Posterior vena cava (tissue), 2 donors: ENCODE measurements at places on chromosomes 13 and 19. TPM values are rescaled to one million over a fixed set of nuclear protein-coding genes. Genes with fewer than 3 reads are reported as not detected.
A peak's percentile ranks its signal among the peaks of the same experiment; 100 is the strongest.

DNA sequence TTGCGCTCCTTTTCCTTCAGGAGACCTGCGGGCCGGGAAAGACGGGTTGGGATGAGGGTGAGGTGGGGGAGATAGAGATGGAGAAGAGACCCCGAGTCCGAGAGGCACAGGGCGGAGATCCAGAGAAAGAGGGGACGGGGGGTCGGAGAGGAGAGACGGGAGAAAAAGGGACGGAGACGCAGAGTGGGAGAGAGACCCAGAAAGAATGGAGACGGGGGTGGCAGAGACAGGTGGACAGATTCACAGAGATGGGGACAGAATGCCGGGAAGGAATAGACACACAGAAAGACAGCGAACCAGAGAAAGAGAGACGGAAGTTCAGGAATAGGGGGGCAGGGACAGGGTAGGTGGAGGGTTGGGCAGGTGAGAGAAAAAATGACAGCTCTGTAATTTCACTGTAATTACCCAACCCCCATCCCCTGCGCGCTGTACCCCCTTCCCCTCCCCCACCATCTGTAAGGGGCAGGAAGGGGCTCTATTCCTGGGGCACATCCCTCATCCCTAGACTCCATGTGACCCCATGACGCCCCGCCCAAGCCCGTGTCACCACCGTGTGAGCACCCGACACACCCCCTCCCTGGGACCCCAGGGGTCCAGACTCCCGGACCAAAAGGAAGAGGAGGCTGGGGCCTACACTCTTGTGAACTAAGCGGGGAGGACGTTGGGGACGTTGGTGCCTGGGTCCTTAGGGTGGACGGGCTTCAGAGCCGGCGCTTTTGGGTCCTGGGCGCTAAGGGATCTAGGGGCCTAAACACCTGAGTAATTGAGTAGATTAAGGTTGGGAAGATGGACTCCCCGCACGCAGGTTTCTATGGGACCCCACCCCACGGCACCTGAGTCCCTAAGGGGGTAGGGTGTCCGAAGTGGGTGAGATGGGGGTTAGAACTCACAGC, 967 bp downstream of the DBP start:
- DNase-seq, result peak; percentile 85

DNA sequence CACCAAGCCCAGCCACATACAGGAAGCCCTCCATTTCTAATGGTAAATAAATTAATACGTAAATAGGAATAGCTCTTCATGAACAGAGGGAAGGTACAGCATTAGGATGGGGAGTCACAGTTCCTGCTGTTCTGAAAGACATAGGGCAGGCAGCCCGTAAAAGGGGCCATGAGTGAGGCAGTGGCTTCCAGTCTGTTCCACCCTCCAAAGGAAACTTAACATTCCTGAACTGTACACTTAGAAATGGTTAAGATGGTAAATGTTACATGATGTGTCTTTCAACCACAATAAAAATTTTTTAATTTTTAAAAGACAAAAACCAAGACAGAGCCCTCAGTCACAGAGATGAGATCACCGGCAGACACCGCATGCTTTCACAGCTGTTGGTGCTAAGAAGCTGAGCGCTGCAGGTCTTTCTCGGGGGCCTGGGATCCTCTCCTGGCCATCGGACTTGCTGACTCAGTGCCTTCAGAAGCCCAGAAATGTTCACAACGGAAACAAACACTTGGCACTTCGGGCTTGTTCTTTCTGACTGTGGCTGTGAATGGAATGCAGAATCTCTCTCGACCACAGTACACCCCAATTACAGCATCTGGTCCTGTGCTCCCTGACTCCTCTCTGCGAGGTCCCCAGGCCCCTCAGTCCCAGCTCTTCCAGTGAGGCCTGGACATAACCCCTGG, 36.4 kb downstream of the EPS15L1 start:
- DNase-seq, result no peak

DNA sequence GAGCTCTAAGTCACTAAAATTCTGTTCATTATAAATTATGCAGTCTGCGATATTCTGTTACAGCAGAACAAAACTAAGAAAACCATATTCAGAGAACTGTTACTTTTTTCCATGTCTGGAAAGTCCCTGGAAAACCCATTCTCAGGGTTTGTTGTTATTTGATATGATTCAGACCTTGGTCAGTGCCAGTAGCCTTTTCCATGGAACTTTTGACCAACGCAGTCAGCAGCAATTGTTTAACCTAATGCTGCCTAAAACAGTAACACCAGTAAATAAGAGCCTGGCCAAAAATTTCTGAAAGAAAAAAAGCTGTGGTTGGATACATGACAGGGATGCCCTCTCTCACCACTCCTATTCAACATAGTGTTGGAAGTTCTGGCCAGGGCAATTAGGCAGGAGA, 402.7 kb downstream of the TBC1D4 start:
- no peak for DNase-seq

- no peak for DNase-seq
Observed at GRCh38 chr13:102508411-102508810, 88.4 kb upstream of the TPP2 start.

GRCh38 chr13:96053003-96053703, at the start of gene UGGT2:
Gene UGGT2 (minus strand): TSS chr13:96053401. CDS start chr13:96053312, 89 bp downstream.
- DNase-seq, result peak; percentile 99

- no peak for DNase-seq
Observed at GRCh38 chr13:99989276-99990125, 7.9 kb downstream of the ZIC2 start.

DNA sequence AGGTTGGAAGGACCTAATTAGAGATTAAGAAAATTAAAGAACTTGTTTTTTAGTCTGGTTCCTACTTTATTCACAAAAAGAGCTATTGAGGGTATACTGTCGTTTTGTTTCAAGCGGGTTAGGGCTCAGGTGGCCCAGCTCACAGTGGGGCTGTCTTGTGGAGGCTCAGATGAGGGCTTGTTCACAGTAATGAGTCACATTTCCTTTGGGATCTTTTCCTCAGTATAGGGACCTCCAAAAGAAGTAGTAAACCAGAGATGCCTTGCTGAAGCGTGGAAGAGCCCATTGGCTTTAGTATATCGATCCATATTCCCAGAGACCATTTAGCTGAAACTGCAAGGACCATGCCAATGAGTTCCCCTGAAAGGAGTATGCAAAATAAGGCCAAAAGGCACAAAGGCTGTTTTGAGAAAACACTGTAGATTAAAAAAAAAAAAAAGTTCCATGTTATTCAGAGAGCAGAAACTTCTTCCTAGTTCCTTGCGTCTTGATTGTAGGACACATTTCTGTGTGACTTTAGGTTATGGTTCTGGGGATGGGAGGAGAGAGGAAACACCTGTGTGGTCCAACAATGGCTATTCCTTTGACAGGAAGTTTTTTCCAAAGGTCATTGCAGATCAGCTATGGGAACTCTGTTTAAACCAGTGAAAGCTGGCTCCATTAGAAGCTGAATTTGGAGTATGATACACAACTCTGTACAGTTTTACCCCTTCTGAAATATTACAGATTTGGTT, 32.8 kb upstream of the GPI start:
- no peak for DNase-seq

DNA sequence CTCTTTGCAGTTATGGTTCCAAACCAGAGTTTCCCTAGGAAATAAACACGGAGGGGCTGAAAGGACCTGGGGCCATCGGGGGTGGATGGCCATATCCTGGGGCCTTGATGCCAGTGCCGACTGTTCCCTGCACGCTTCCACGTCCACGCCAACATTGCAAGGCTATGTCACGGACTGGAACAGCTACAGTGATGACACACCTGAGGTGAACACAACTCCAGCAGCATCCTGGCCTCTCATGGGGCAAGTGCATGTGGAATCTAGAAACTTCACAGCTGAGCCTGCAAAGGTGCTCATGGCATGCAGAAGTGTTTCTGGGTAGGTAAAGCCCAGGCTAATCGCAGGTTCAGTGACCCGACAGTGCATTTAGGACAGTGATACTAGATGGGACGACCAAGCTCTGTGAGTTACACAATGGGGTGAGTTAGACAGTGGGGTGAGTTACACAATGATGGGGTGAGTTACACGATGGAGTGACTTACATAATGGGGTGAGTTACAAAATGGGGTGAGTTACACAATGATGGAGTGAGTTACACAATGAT, 52.0 kb upstream of the GAS6 start:
- peak; percentile 32 for DNase-seq

- DNase-seq, result peak; percentile 80
Observed at GRCh38 chr19:35738021-35738886, 4.0 kb downstream of the IGFLR1 start.

DNA sequence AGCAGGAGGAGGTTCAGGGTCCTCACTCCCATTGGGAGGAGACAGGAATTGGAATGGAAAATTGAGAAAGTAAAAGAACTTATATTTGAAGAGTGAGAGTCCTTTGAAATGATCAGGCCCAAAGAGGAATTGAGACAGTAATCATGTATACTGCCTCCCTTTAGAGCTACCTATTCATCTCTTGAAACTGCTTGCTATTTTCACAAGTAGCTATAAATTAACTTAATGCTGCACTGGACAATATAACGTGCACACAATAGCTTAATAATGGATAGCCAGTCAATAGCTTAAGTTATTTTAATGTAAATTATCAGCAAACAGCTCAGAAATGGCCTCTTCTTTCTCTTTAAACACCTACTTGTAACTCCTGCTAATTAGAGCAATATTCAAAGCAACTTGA, 46.6 kb upstream of the MYCBP2 start:
- no peak for DNase-seq

DNA sequence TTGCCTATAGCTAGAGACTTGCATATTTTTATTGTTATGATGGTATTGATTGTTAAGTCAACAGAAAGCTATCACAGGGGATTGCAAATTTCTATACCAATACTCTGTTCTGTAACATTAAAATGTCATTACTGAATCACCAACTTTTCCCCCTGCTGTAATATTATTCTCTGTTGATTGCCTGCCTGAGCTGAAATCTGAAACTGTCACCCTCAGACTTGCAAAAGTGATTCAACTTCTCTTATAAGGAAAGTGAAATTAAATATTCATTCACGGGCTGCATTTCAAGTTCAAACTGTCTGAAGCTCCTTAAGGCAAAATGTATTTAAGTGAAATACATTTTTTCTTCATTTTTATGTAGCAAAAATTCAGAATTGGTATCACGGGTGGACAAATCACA, 723.2 kb downstream of the PCDH9 start:
- no peak for DNase-seq

- DNase-seq, result no peak
Observed at GRCh38 chr13:98875146-98875729, 102.6 kb downstream of the DOCK9 start.

GRCh38 chr13:26480246-26480855, 77.1 kb upstream of the WASF3 start:
- DNase-seq, result peak; percentile 29

DNA sequence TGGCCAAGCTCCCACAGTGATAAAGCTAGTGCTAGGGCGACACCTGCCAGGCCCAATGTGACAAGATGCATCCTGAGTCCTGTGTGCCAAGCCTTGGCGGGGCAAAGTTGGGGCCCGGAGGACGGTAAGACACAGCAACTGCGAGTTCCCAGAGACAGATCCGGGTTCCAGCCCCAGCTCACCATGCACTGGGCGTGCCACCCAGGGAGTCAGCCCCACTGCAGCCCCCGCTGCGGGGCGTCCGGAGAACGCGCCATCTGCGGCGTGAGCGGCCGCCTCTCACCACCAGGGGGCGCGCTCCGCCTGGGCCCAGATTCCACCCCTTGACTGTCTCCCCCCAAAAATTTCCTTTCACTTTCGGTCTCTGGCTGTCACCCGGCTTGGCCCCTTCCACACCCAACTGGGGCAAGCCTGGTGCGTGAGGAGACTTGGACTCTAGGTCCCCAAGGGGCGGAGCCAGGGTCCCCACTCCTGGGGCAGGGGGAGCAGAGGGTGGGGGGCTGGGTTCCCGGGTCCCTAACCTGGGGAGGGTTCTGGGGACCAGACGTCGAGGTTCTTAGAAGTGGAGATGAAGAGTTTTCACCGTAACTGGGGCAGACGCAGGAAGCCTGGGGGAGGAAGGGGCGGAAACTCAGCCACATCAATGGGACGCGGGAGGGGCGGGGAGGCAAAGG, at the start of gene FLT3LG:
Gene FLT3LG (plus strand): TSS at position 348 of the 674 bp plus-strand sequence. CDS start 425 bp downstream, outside the sequence.
- peak; percentile 93 for DNase-seq

DNA sequence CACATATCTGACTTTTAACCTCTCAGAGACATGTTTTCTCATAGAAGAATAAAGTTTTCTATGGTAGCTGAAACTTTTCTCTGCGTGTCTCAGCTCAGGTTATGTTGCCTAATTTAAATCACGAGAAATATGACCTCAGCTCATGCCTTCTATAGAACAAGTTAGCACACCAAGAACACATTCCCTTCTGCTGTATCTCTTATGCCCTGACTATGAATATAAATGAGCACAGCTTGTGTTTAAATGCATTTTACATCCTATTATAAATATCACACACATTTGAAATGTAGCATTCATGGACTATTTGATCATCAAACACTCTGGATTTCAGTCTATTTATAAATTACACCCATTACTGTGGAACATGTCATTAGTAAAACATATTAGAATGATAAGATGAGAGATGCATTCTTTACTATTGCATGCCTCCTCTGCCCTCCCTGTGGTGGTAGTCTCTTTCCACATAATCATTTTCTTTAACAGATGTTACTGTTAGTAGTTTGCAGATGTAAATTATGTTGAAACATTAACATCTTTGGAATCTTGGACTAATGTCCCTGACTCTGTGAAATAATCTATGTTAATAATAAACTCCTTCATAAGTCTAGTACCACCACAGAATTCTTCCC, 2044.9 kb upstream of the PCDH20 start:
- no peak for DNase-seq

- DNase-seq, result no peak
Observed at GRCh38 chr19:49101160-49101559, 13.0 kb upstream of the LIN7B start.

- DNase-seq, result no peak
Observed at GRCh38 chr13:81551036-81551435, 1210.1 kb upstream of the SPRY2 start.

DNA sequence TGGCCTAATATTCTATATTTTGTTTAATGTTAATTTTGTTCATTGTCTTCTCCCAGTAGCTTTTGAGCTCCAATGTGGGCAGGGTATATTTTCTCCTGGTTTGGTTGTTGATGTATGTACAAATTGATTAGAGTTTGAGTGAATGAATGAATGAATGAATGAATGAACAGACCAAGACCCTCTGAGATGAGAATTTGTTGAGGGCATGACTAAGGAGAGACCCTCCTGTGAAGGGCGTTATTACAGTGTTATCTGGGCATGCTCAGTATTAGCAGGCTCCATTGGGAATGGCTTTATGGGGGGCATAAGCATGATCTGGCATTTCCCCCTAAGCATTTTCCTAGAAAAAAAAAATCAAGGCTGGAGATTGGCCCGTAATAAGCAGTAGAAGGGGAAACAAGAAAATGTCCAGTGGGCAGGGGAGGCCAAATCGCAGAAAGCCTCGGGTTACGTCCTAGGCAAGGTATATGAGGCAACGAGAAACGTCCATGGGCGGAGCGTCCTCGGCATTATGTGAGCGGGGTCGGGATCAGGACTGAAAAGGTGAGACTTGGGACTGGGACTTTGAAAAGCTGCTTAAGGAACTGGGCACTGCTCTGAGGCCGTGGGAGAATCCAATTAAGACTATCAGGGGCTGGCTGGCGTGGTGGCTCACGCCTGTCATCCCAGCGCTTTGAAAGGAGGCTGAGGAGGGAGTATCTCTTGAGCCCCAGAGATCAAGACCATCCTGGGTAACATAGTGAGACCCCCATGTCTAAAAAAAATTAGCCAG, 904 bp upstream of the ARHGAP33 start:
- no peak for DNase-seq

GRCh38 chr19:18380843-18381242, 5.1 kb upstream of the GDF15 start:
- no peak for DNase-seq

The CEBPA gene
- total RNA-seq, result 6.3 TPM

The GATAD2A gene
- 70.9 TPM for total RNA-seq

The ZNF30 gene
- 2.2 TPM for total RNA-seq

The LSR gene
- 5.5 TPM for total RNA-seq

The SYT3 gene
- 0.74 TPM for total RNA-seq

The ZNF98 gene
- 3.8 TPM for total RNA-seq

The ZNF699 gene
- 7.0 TPM for total RNA-seq

The CD70 gene
- total RNA-seq, result 0.46 TPM
